ENCODE measurements at places on chromosomes 7 and 10.

DNA sequence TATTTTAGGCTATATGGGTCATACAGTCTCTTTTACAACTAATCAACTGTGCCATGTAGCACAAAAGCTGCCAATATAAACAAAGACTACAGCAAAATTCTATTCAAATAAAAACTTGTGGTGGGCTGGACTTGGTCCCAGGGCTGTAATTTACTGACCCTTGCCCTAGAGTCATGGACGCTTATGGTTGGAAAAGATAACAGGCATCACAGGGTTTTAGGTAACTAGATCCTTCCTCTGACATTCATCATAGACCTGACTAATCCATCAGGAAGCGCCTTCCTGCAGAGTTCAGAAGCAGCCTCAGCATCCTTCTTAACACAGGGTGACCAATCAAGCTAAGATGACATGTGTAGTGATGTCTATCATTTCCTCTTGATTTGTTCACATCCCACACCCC lies 40.2 kb upstream of the GPAM start:
- no peak for DNase-seq

DNA sequence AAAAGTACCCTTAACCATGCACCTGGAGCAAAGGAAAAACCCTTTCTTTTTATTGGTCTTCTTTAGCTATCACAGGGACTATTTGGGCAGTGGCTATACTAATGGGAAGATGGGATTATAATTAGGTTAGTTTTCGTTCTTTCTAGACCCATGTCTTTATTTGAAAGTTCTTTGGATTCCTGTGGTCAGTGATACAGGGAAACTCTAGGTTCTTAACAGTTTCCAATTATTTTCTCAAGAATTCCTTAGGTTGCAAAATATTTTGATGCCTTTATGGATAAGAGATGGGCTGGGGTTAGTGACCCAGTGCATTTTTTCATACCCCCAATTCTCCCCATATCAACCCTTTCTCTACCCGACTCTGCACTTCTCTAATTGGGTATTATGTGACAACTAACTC lies 49.0 kb downstream of the ADD3 start:
- no peak for DNase-seq

- DNase-seq = peak; percentile 39
Observed at GRCh38 chr10:27223964-27224363, 16.6 kb downstream of the ACBD5 start.

- DNase-seq = no peak
Observed at GRCh38 chr10:9824631-9825071, 1193.0 kb upstream of the CELF2 start.

DNA sequence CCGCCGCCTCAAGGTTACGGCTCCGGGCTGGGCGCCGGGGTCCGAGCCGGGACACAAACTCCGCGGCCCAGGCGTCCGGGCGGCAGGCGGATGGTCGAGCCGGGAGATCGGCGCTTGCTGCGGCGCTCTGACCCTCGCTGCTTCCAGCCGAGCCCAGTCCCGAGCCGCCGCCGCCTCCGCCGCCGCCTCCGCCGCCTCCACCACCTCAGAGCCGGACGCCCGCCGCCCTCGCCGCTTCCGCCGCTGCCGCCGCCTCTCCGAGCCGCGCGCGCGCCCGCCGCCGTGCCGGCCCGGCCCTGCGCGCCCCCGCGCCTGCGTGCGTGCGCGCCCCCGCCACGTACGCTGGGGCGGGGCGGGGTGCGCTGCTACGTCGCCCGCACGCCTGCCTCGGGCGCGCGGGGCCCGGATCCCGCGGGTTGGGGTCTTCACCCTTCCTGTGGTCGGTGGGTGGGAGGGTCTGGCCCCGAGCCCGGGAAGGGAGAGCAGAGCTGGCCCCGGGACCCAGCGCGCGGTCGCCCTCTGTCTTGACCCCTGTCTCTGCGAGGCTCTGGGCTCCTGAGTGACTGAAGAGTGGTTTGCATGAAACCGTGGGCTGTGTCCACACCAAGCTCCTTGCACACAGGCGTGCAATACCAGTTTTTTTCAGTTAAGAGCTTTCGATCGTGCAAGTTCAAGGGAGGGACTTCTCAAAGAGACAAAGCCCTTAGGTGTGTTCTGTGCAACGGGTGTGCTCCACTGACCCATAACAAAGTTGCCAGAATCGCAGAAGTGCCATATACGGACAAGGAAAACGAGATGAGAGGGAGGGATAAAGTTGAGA lies at the start of gene SMURF1:
TSS of gene SMURF1 (minus strand) at position 256 of the 820 bp plus-strand sequence. CDS start 328 bp downstream, outside the sequence.
- DNase-seq = peak; percentile 78

DNA sequence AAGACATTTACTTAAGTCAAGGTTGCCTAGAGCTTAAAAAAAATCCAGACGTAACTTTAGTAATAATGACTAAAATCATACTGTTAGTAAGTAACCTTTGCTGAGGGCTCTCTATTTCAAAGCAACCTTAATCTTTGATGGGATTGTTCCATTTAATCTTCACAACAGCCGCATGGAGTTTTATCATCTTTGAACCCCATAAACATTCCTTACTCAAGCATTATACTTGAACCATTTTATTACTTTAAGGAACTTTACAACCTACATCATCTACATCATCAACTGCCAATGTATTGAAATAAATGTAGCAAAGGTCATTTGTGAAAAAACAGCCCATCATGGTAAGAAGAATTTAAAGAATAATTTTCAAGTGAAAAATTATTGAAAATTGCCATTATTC lies 22.9 kb upstream of the CACNB2 start:
- DNase-seq = no peak

- DNase-seq = peak; percentile 23
Observed at GRCh38 chr10:110175406-110175805, 32.0 kb upstream of the MXI1 start.

DNA sequence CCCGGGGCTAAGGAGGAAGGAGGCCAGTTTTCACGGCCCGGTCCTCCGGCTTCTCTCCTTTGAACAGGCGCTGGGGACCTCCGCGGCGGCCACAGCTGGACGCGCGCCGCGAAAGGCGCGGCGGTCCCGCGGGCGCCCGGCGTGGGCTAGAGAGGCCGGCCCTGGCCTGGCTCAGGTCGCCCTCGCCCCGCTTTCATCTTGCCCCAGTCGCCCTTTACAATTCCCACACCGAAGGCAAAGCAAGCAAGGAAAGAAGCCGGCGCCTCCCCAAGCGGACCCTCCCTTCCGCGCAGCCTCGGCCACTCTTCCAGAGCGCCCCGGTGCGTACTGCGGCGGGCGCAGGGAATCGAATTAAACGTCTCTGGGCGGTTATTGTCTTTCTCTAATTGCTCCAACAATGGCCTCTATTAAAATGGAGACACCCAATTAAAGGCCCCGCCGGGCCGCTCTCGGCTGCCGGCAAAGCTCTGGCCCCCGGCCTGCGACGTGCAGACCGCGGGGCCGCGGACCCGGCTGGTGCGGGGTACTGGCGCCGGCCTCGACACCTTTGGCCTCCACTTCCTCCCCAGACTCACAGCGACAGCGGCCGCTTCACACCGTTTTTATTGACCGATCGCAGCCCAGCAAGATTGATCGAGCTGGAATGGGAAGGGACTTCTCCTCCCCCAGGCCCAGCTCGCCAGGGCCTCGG lies 4.5 kb upstream of the GATA3 start:
- no peak for DNase-seq

DNA sequence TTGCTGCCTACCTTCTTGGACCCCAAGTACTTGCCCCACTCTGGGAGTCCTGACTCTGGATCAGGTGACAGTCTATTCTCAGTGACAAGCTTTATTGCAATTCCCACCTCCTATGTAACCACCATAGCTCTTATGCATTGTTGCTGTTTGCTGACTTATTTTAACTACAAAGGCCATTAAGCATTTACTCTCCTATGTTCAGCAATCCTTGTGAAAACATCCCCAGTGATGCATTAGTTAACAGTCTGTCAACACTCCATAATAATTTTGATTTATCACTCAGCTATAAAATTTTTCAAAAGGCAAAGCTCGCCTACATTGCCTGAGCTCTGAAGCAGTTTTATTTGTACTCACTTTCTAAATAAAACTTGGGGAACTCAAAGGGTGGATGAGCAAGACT lies 871.8 kb upstream of the SORCS1 start:
- no peak for DNase-seq

DNA sequence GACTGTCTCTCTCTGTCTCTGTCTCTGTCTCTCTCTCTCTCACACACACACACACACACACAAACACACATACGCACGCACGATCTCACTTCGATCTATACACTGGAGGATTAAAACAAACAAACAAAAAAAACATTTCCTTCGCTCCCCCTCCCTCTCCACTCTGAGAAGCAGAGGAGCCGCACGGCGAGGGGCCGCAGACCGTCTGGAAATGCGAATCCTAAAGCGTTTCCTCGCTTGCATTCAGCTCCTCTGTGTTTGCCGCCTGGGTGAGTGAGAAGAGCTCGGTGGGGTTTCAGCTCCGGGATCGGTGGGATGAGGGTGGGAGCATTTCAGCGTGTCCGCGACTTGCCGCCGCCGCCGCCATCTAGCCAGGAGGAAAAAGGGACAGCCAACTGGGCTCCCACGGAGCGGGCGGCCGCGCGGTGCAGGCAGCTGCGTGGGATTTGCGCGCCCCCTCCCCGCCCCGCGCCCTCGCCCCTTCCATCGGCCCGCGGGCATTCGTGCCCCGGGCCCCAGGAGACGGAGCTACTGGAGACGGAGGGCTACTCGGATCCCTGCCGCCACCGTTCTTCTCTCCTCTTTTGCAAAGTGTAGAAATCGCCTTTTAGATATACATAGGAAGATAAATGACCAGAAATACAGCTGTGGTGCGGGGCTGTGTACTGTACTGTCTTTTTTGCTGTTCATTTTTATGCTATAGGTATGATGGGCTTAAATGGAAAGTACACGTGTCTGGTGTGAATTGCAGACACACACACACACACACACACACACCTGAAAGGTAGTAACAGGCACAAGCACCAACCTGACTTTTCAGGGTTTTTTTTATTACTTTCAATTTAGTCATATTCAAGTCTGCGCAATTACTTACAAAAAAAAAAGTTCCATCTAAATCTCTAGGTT lies 581 bp downstream of the PTPRZ1 start:
- DNase-seq = peak; percentile 6

- DNase-seq = no peak
Observed at GRCh38 chr10:31593124-31593523, 274.1 kb downstream of the ZEB1 start.

DNA sequence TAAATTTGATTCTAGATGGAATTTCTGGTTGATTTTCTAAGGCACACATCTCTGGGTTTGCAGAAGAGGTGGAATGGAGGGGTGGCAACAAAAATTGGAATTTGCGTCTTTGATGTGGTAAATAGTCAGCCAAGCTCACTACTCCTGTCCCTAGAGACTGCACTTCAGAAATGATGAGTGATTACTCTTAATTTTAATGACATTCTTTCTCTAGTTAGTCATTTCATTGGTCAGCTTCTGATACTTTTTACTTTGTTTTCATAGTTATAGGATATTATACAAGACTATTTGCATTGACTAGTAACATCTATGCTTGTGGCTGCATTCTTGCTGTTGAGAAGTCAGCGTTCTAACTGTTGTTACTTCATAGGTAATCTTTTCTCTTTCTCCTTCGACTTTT lies 658.3 kb downstream of the SUGCT start:
- no peak for DNase-seq

DNA sequence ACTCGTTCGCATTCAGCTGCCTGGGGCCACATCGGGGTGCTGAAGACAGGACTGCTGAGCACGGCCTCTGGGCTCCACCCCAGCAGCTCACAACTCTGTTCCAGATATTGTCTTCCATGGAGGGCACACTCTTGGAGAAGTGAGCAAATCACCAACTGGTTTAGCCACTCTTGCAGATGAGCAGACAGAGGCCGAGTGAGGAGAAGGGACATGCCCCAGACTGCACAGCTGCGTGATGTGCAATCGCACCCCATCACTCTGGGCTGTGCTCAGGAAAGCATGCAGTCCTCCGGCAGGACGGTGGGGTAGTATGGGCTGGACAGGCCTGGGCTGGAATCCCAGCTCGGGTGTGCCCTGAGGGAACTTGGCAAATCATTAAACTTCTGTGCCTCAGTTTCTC lies 111.6 kb downstream of the FAM53B start:
- DNase-seq = no peak

All from heart right ventricle (tissue), 16 donors.